Fibroblast of skin of back (primary cell): ENCODE measurements at places on chromosomes 1 and 21.

DNA sequence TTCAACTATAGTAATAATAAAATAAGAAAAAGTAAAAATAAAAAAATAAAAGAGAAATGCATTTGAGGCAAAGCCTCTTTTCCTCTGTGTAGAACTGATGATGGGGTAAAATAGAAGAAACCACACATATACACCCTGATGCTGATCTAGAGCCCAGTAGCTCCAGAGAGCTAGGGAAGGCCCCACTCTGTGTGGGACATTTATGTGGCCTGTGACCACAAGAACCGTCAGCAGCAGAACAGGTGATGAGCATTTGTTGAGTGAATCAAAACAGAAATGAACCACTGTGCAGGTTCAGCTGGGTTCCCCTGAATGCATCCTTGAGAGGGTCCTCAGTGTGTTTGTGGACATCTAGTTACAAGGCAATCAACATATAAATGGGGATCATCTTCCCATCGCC is 221.8 kb upstream of the HOOK1 start:
- DNase-seq = no peak

- no peak for DNase-seq
Measured at GRCh38 chr21:44548381-44548780, 2.9 kb downstream of the KRTAP10-2 start.

- DNase-seq = no peak
Measured at GRCh38 chr1:117661027-117661426, 55.2 kb downstream of the TENT5C start.

GRCh38 chr1:3902571-3903091 is 2.6 kb upstream of the C1orf174 start:
- no peak for DNase-seq

DNA sequence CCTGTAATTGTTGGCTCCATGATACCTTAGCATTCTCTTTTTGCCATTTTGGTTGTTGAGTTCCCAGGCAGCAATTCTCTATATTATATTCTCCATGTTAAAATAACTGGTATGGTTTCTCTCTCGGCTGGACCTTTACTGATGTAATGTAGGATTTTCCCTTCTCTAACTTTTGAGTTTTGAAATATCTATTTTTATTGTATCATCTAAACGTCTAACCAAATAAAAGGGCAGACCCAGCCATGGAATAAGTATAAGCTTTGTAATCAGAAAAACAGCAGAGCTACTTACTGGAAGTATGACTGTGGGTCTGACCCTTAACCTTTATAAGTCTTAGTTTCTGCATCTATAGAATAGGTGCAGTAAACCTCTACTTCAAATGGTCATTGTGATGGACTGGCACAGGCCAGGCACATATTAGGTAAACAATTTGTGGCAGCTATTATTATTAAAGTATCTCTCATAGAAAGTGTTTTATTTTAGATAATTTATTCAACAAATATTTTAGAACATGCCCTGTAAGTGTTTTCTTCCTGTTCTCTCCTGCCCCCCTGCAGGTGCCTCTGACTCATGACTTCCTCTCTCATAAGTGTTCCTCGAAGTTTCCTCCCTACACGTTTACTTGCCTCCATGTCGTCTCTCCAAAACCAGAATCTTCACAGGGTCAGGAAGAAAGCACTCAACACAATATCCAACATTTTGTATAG is 224.9 kb upstream of the FGGY start:
- DNase-seq = no peak

DNA sequence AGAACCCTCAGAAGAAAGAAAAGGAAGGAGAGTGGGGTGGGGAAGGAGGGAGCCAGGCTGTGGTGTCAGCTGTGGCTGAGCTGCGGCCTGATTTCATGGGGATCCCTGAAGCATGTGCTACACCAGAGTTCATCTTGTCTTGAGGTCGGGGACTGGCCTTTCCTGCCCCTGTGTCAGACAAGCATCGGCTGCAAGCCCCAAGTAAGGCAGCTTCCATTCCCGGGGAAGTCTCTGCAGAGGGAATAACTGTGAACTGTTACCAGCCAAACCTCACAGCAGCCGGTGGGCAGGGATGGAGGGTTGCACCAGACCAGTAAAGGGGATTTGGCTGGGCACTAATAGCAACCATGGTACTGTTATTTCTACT is 35.7 kb upstream of the BTG2 start:
- DNase-seq = no peak
